ENCODE measurements at places on chromosomes 5 and 9. TPM values are rescaled to one million over a fixed set of nuclear protein-coding genes. Genes with fewer than 3 reads are reported as not detected.

DNA sequence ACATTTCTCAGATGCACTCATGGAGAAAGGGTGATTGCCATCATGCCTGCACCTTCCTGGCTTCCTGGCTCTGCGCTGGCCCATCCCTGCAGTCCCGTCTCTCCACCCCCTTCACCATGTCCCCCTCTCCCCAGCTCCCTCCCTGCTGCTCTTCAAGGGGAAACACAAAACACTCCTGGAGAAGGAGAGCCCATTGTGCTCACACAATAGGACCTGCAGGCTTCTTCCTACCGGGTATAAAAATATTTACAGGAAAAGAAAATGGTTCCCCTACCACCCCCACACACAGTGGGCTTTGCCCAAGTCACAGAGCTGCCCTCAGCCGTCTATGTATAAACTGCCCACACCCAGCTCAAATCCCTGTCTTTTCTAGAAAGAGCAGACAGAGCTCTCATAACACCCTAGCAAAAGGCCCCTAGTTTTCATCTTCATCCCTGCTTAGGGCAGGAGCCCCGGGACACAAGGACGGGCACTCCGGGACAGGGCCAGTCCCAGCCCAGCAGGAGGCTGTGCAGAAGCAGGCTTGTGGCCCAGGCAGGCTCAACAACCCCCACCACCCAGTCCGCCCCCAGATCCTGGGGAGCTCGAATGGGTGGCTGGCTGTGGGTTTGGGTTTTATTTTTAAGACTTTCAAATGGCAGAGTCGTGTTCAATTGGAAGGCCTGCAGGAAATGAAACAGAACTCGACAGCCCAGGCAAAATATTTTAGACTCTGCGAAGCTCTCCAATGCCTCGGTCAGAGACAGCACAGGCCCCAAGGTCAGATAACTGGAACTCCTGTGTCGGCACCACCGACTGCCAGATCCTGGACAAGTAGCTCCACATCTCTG lies 77.3 kb downstream of the LRSAM1 start:
- H3K36me3 ChIP-seq: peaks cover 75% of the 10 kb centered on the region
- no peak for DNase-seq
- H3K27ac ChIP-seq: no peak overlapping the region
- H3K4me3 ChIP-seq: no peak overlapping the region

GRCh38 chr9:136307215-136307750 lies 3.4 kb upstream of the CCDC187 start:
- no peak overlapping the region for H3K4me3 ChIP-seq
- DNase-seq: no peak
- H3K27ac ChIP-seq: no peak overlapping the region

- no peak overlapping the region for H3K27ac ChIP-seq
- no peak for DNase-seq
- H3K36me3 ChIP-seq: no peaks in the 10 kb centered on the region
- no peaks in the 10 kb centered on the region for H3K4me1 ChIP-seq
- no peak overlapping the region for H3K4me3 ChIP-seq
- H3K27me3 ChIP-seq: no peaks in the 10 kb centered on the region
These were observed 6.9 kb downstream of the GPRIN1 start for GRCh38 chr5:176603091-176603490.

DNA sequence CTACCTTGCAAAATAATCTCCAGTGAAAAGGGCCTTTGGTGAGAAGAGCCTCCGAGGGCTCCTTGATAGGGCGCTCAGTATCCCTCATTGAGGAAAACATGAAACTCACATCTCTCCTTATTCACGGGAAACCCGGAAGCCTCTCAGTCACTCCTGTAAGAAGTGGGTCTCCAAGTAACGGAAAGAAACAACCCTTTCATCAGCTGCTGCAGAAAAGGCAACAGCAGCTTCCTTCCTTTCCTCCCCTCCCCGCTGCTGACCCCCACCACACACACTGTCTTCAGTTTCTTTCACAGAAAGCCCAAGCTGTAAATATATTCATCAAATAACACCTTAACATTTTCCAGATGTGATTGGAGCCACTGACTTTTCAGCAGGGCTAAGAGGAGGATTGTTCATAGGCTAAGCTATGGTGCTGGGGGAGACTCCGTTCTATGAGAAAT lies 81.4 kb downstream of the C9orf152 start:
- peak overlapping the region; percentile 24 for H3K4me3 ChIP-seq
- H3K27me3 ChIP-seq: no peaks in the 10 kb centered on the region
- H3K4me1 ChIP-seq: peaks cover 57% of the 10 kb centered on the region
- peak overlapping the region; percentile 97 for H3K27ac ChIP-seq
- no peak for DNase-seq
- peaks cover 3% of the 10 kb centered on the region for H3K36me3 ChIP-seq

GRCh38 chr5:113875096-113875495 lies 361.6 kb downstream of the YTHDC2 start:
- no peak overlapping the region for H3K27ac ChIP-seq
- H3K4me1 ChIP-seq: no peaks in the 10 kb centered on the region
- no peaks in the 10 kb centered on the region for H3K27me3 ChIP-seq
- no peak for DNase-seq
- H3K4me3 ChIP-seq: no peak overlapping the region

FKTN gene
- 23.9 TPM for total RNA-seq

GRCh38 chr5:150000990-150001659 lies 586 bp downstream of the HMGXB3 start:
- H3K27ac ChIP-seq: peak overlapping the region; percentile 75
- no peaks in the 10 kb centered on the region for H3K27me3 ChIP-seq
- peak overlapping the region; percentile 62 for H3K4me3 ChIP-seq

GRCh38 chr9:77697238-77697984 lies 49.3 kb upstream of the GNA14 start:
- no peaks in the 10 kb centered on the region for H3K4me1 ChIP-seq
- H3K27ac ChIP-seq: no peak overlapping the region
- no peaks in the 10 kb centered on the region for H3K36me3 ChIP-seq
- H3K27me3 ChIP-seq: no peaks in the 10 kb centered on the region
- no peak for DNase-seq

- H3K36me3 ChIP-seq: no peaks in the 10 kb centered on the region
- no peak for DNase-seq
- no peak overlapping the region for H3K4me3 ChIP-seq
- no peaks in the 10 kb centered on the region for H3K4me1 ChIP-seq
- peaks cover 15% of the 10 kb centered on the region for H3K27me3 ChIP-seq
- no peak overlapping the region for H3K27ac ChIP-seq
These were observed 154.3 kb downstream of the C5orf15 start for GRCh38 chr5:133814152-133814551.
